ENCODE measurements at places on chromosomes 6 and 20.

GRCh38 chr6:112366695-112367553, 19.8 kb downstream of the RFPL4B start:
- DNase-seq = no peak

DNA sequence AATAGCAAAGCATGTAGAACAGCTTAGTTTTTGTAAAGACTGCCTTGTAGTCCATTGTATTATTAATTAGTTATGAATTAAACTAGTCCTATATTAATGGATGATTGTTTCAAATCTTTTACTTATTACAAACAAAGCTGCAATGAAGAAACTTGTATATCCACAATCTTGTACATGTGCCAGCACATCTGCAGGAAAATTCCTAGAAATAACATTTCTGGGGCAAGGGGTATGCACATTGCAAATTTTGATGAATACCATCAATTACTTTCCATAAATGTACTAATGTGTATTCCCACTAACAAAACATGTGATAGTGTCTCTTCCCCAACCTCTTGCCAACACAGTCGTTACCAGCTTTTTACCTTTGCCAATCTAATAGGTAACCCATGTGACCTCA, 73.6 kb upstream of the AKAP12 start:
- no peak for DNase-seq

GRCh38 chr20:38325905-38326304, 20.4 kb upstream of the LBP start:
- no peak for DNase-seq

DNA sequence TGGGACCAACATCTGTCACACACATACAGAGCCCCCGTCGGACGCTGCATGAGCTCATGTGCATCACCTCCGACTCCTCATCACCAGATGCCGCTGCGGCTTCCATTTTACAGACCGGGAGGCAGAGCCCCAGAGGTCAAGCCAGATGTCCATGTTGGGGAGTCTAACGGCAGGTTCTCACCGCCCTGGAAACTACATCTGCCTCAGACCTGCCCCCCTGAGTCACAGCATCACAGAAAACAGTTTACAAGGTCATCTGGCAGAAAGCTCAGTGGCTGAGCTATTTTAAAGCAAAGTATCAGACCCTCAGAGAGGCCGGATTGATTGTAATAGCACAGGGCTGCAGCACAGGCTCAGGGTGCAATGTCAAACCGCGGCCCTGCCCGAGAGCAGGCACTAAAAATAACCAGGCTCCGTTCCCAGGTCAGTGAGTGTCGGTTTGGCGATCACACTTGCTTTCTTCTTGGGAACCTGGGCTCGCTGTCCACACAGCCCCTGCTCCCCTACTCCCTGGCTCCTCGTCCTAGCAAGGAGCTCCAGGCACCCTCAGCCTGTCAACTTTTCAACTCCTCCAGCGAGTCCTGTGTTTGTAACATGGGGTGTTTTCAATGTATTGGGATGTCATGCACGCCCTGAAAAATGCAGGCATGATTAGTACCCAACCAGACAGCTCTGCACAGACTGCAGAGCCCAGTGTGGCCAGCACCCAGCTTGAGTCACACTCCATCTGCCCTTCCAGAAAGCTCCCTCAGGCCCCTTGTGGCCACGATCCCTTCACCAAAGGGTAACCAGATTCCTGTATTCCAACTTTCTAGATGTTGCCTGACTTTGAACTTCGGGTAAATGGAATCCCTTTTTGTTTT, 264.5 kb downstream of the CDH4 start:
- no peak for DNase-seq

DNA sequence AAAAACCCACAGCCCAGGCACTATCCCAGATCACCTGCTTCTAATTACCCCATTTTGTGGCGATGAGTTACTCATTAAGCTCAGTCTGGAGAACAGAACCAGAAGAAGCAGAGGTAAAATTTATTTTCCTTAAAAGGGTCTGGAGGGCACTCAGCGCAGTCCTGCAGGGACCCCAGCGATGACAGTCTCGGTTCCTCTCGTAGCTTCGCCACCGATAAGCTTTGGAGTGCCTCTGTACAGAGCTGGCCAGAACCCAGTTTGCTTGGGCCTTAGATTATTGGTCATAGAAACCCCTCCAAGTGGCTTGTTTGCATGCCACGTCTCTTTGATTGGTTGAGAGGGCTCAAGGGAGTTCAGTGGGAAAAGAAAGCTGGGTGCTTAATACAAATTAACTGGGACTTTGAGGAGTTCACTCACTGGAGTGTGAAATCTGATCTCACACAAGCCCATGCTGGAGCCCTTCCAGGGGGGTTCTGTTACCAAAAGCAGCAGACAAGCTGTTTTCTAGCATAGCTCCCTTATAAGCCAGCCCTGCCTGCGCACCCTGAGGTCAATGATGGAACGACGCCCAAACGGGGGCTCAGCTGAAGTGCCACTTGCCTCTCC, 158.5 kb upstream of the ARID1B start:
- no peak for DNase-seq

GRCh38 chr6:159098636-159099106, 53.9 kb upstream of the TAGAP start:
- no peak for DNase-seq

Measured in AG09309 (cell line).